ENCODE measurements at places on chromosomes 1 and 21.

- DNase-seq = no peak
Measured at GRCh38 chr1:40257313-40257687, 736 bp upstream of the ZMPSTE24 start.

- DNase-seq = no peak
Measured at GRCh38 chr21:42698733-42699132, 45.3 kb downstream of the PDE9A start.

DNA sequence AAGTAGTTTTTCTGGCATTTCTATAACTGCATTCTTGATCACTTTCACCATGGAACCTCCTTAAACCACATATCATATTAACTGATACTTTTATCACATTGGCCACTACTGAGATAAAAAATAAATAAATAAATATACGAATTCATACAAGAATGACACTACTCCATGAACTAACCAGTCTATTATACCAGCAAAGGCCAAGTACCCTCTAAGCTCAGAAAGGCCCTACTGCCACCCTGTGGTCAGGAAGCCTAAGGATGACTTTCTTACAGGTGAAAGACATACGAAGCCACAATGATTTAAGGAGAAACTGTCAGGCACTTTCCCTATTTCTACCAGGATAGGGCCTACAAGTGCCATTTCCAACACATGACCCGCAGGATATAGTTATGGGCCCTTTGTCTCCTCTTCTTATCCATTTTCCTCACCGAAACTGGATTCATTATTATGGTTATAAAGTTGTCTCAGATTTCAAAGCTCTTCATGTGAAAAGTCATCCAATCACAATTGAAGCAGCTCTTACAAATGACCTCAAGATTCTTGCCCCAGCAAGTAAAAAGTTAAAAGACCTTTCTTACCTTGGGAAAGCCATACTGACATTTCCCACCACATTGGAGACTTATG is 23.9 kb downstream of the DNAJC8 start:
- no peak for DNase-seq

GRCh38 chr1:55696181-55696754 is 481.1 kb upstream of the USP24 start:
- no peak for DNase-seq

- no peak for DNase-seq
Measured at GRCh38 chr1:44566281-44567046, 107.8 kb downstream of the TMEM53 start.

GRCh38 chr1:210259561-210259960 is 27.0 kb downstream of the SERTAD4 start:
- no peak for DNase-seq

DNA sequence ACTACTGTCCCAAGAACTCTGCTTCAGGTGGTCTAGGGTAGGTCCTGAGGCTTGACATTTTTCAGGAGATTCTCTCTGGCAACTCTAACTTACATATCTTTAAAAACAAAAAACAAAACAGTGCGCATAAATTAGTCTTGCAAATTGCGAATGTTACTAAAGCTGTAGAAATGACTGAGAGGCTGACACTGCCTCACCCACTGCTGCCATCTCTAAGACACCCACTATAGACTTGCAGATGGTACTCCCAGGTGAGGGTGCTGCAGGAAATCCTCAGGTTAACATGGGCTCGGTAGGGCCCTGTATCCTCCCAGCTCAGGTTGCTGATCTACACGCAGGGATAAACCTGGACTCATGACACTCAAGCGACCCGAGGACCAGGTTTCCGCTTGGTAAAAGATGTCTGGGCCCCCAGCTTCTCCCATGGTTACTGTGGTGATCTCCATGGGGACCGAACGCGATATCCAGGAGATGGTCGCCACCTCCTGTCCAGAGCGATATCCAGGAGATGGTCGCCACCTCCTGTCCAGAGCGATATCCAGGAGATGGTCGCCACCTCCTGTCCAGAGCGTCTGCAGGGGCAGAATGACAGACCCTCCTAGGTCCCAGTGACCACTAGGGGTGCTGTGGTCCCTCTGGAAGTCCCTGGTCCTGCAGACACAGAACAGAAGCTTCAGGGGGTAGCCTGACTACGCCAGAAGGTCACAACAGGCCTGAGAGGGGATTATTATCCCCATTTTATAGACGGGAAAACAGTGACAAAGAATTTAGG is 16.2 kb upstream of the LY9 start:
- no peak for DNase-seq

DNA sequence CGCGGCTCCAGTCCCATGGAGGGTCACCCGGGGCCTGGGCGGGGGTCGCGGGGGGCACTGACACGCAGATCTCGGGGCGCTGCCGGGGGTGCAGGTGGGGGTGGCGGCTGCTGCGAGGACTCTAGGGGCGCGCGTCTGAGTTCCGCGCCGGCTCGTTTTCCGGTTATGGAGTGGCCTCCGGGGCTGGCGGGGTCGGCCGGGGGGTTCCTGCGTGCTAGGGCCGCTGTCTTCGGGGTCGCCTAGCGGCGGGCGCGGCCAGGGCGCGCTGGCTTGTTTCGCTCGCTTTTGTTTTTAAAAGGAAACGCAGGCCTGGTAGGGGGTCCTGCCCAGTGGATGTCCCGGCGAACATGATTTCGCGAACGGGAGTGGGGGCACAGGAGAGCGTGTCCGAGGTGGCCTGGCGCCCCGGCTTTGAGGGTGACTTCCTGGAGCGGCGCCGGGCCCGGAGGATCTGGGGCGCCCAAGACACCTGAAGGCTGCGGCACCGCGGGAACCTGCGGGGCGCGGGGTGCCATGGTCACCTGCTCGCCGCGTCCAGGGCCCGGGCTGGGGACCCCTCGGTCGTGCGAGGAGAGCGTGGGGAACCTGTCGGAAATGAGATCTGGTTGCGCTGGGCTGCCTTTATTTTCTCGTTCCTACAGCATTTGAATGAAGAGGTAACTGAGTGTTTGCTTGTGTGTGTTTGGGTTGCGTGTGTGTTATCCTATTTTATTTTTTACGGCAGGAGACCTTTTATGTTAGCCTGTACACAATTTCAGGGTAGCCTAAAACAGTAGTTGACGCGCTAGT is 618 bp downstream of the ETS2 start:
- no peak for DNase-seq

- DNase-seq = no peak
Measured at GRCh38 chr1:173117761-173118160, 67.0 kb upstream of the TNFSF18 start.

GRCh38 chr1:61042466-61043009 is 39.8 kb upstream of the NFIA start:
- DNase-seq = no peak

GRCh38 chr1:92862605-92863004 is 30.8 kb downstream of the RPL5 start:
- DNase-seq = no peak

- no peak for DNase-seq
Measured at GRCh38 chr1:181658581-181658980, 175.3 kb downstream of the CACNA1E start.

All from NCI-H187 (cell line).